ENCODE measurements at places on chromosomes 2 and 18. TPM values are rescaled to one million over a fixed set of nuclear protein-coding genes. Genes with fewer than 3 reads are reported as not detected.
A peak's percentile ranks its signal among the peaks of the same experiment; 100 is the strongest.

- DNase-seq: no peak
These were observed 161.5 kb downstream of the NAPG start for GRCh38 chr18:10687161-10687925.

- DNase-seq: no peak
These were observed 95.6 kb downstream of the TWIST2 start for GRCh38 chr2:238943338-238944067.

DNA sequence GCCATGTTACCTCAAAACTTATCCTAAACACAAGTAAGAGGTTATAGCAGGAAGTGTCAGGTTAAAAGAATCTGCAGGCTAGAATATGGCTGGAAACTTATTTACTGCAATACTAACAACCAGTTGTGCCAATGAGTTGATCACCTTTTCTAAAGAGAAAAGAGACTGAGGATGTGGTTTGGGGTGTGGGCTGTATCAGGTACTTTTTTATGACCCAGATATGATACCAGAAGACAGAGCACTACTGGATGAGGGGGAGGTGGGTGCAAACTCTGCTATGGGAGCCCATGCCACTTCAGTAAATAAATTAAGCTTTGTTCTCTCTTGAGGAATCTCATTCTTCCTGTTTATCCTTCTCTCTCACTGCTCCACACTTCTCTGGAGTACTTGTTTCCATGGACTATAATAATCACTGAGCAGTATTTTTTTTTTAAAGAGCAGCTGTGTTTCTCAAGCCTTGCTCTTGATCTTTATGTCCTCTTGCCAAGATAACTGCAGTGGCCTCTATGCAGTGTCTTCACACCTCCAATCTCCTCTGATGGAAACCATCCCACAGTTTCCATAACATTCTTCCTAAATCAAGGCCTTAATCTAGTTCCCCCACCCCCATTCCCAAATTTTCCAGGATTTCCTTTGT, 51.2 kb upstream of the NOSTRIN start:
- DNase-seq: no peak

DNA sequence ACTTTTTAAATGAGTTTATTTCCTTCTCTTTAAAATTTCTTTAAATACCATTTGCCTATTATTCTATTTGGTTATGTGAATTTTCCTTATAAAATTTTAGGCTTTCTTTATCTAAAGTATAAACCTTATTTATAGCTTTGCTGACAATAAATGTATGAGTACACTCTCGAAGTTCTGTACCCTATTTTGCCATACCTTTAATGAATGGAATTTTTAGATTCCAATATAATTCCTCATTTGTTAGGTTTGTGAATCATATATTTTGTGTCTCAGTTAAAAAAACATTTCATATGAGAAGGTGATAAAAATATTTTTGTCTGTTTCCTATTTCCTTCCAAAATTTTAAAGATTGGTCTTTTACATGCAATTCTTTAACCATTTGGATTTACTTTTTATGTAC, 427.4 kb upstream of the SLC8A1 start:
- no peak for DNase-seq

GRCh38 chr2:62657783-62658182, 47.7 kb upstream of the EHBP1 start:
- DNase-seq: no peak

- DNase-seq: no peak
These were observed 33.7 kb upstream of the COL5A2 start for GRCh38 chr2:189213250-189213649.

DNA sequence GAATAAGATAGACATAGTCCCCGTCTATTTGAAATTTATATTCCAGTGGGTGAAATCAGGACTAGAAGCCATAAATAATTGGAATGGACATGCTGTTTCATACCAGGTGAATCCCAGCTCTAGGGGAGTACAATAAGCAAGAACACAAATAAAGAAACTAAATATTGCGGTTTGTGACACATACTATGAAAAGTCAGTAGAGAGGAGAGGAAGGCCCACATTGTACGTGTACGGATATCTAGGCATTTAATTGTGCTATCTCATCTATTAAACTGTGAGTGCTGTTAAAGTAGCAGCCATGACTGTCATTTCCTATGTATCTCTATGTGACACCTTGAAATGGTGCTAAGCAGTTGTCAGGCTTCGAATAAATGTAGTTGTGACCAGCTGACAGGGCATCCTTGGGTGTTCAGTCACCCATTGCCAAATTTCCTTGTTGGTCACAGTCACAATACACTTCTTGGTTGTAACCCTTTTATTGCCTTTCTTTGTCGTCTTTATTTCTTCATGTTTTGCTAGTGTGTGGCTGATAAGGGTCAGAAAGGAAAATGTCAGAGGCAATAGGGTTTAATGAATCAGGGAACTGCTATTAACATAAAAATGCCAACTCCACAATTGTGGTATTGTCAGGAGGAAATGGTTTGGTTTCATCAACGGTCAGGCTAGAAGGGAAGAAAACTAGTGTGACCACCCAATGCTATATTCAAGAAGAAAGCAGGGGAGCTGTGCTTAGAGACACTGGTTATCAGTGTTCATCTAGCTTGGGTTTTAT, 31.5 kb downstream of the CPO start:
- DNase-seq: no peak

DNA sequence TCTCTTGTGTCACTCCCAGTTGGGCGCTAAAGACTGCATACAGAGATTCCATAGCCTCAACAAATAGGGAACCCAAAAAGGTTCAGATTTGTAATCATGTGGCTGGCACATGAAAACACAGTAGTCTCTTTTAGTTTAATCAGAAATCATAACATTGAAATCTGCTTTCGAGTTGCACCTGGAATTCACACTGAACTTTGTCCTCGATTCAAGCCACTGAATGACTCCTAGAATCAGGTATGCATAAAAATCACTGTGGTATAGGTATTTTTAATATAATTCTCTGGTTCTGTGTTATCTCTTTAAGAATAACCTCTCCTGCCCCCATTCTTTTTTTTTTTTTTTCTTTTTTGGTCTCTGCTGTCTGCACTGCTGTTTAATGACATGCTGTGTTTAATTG, 150.2 kb downstream of the KCNH7 start:
- DNase-seq: no peak

GRCh38 chr2:25314514-25315315, 27.0 kb downstream of the DNMT3A start:
- peak; percentile 78 for DNase-seq

- DNase-seq: no peak
These were observed 133.6 kb downstream of the KCNE4 start for GRCh38 chr2:223185638-223186037.

GRCh38 chr2:164620457-164620856, 825 bp downstream of the GRB14 start:
- no peak for DNase-seq

- no peak for DNase-seq
These were observed 203.1 kb downstream of the NCKAP5 start for GRCh38 chr2:133365117-133365516.

DNA sequence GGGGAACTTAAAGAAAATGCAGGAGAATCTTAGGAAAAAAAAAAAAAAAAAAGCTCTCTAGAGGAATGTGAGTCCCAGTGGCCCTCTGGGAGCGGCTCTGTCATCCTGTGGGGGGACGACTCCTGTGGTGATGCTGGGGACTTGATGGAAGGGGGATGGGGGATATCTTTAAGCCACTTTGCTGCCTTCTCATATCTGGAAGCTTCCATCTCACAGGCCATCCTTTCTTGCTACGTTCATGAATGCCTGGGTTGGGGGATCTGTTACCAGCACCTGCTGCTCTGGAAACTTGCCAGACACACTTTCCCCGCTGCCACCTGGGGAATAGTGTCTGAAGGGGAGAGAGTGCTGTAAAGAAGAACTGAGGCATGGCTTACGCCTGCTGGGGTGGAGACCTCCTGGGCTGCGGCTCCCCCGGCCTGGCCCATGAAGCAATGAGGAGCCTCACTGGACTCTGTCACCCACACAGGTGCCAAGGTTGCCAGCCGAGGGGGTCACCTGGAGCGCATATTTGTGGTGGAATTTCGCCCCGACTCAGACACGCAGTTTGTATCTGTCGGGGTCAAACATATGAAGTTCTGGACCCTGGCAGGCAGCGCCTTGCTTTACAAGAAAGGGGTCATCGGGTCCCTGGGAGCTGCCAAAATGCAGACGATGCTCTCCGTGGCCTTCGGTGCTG, 92.8 kb downstream of the RTN4 start:
- no peak for DNase-seq

DNA sequence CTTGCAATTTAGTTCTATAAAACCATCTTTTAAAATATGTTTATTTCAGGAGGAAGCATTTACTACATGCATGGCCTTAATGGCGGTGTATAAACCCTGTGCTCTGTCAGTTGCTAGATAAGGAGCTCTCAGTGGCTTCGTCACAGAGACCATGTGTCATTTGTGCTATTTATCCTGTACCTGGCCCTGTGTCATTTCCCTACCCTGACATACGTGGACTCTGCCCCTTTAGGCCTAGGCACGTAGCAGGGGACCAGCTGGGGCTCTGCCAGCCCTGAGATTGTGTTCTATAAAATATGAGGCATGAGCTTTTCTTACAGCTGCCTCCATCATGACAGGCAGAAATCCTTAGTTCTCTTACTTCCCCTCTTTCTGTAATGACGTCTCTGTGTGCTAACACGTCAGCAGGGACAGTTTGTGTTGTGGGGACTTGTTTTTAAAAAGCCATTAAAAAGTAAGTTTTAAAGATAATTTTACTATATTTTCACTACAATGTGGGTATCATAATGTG, 88.0 kb downstream of the ITGB1BP1 start:
- DNase-seq: no peak

DNA sequence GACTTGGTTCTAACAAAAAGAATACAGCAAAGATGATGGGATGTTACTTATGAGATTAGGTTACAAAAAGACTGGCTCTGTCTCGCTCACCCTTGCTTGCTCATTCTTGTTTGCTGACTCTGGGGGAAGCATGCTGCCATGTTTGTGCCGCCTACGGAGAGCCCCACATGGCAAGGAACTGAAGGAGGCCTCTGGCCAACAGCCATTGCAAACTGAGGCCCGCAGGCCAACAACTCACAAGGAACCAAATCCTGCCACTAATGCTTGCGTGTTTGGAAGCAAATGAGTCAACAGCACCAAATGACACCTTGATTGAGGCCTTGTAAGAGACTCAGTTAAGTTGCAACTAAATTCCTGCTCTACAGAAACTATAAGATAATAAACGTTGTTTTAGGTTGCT, 297.6 kb upstream of the STON1 start:
- no peak for DNase-seq

DNA sequence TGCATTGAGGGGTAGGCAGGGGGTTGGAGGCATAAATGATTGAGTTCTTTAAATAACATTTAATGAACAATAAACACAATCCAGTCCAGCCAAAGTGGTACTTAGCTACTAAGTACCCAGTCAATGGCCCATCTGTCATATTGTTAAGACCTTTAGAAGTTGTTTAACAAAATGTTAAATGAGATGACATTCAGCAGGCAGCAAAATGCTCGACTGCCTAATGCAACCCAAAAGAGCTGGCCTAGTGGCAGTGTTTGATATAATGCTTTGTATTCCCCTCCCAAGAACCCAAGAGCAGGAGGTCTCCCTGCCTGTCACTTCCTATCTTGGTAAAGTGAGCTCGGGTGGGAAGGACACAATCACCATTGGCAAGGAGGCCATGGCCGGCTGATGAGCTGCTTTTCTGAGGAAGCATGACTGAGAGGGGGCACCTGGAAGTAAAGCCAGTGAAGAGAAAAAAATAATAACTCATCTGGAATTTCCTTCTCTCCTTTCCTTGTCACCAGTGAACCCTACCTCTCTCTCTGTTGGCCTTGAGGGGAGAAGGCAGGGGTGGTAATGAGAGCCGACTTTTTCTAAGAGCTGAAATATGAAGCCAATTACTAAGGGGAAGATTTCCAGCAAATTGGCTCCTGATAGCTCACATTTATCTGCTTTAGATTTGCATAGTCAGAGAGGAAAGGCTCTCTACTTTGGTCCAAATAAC, 140.6 kb downstream of the C1D start:
- DNase-seq: no peak

DNA sequence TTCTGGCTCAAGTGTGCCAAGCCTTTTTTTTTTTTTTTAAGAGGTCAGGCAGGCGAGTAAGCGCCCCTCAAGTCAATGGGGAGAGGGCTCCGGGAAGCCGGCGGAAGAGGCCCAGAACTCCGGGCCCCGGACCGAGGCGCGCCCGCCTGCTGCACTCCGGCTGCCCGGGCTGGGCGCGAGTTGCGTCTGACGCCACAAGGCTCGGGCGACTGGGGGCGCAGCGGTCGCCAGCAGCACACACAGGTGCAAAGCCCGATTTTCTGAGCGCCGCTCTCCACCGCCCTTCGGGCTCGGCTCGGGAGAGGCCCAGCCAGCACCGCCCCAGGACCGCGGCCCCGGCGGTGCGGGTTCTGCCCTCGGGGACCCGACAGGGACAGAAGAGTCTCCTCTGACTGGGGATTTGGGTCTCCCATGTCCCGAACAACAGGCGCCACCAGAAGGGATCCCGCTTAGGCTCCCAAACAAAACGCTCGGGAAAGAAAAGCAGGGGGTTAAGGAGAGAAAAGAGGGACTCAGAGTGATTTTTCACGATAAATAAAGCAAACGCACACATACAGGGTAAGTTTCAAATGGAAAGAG, 787 bp downstream of the ERBB4 start:
- no peak for DNase-seq

DNA sequence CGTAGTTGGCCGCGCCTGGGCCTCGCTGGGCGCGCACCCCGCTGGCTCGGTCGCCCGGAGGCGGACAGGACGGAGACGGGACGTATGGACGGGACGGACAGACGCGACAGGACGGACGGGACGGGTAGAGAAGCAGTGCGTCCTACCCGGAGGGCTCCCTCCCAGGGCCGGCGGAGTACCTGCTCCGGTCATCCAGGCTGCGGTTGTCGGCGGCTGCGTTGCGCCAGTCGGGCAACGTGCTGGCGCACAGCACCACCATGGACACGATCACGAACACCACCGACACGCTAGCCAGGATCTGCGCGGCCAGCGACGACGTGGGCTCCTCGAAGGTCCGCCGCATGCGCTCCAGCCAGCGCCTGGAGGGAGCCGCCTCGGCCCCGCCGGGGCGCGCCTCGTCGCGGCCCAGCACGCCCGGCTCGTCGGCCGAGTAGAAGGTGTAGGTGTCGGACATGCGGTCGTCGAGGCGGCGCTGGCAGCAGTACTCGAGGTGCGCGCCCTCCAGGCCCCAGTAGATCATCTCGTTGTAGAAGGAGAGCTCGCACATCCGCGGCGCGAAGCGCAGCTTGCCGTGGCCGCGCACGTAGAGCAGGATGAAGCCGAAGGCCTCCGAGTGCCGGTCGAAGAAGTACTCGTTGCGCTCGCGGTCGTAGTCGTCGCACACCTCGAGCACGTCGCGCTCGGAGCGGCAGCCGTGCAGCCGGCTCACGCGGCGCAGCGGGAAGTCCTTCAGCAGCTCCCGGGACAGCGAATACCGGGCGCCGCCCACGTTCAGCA, 903 bp downstream of the KCNG3 start:
- DNase-seq: peak; percentile 57

MAPK4 gene
- 2.0 TPM for total RNA-seq

FSHR gene
- total RNA-seq: not detected

EVX2 gene
- not detected for total RNA-seq

RGPD8 gene
- 40.8 TPM for total RNA-seq

CCBE1 gene
- total RNA-seq: 1.5 TPM

AQP12A gene
- total RNA-seq: 9.2 TPM

TCF7L1 gene
- 0.94 TPM for total RNA-seq

Data from Peyer's patch (tissue), 4 donors.